ENCODE measurements at places on chromosomes 5 and 9. TPM values are rescaled to one million over a fixed set of nuclear protein-coding genes. Genes with fewer than 3 reads are reported as not detected.

Gene PTGER4
- 29.9 TPM for total RNA-seq

Gene CATSPER3
- total RNA-seq: not detected

Gene CDC20B
- under 0.01 TPM for total RNA-seq

Gene CCL28
- 6.7 TPM for total RNA-seq

Gene SHROOM1
- 14.7 TPM for total RNA-seq

Gene OR1N2
- not detected for total RNA-seq

Gene GCNT4
- total RNA-seq: 24.8 TPM

Gene DMGDH
- 2.6 TPM for total RNA-seq

Gene SLC36A3
- not detected for total RNA-seq

Gene GRHPR
- 151 TPM for total RNA-seq

Gene BRINP1
- 1.9 TPM for total RNA-seq

Gene PAIP2
- 42.4 TPM for total RNA-seq

Gene SPINK13
- total RNA-seq: not detected

Gene PCDHGB4
- 18.0 TPM for total RNA-seq

Gene LMX1B
- under 0.01 TPM for total RNA-seq

Gene PCDHGB5
- total RNA-seq: 28.4 TPM

Gene GBA2
- total RNA-seq: 36.2 TPM

Gene FRRS1L
- 1.9 TPM for total RNA-seq

Gene GRXCR2
- total RNA-seq: not detected

Gene TMOD1
- total RNA-seq: not detected

Gene CTXN3
- not detected for total RNA-seq

Measured in hair follicle dermal papilla cell (primary cell).